Hematopoietic multipotent progenitor cell treated with erythropoietin and hydrocortisone succinate and interleukin-3 and kit ligand, for 15 days (in vitro differentiated cells): ENCODE measurements at places on chromosomes 5 and 9.

- no peak for DNase-seq
Observed at GRCh38 chr5:126015235-126016181, 407.7 kb upstream of the GRAMD2B start.

GRCh38 chr9:849431-849830, 7.9 kb downstream of the DMRT1 start:
- no peak for DNase-seq

DNA sequence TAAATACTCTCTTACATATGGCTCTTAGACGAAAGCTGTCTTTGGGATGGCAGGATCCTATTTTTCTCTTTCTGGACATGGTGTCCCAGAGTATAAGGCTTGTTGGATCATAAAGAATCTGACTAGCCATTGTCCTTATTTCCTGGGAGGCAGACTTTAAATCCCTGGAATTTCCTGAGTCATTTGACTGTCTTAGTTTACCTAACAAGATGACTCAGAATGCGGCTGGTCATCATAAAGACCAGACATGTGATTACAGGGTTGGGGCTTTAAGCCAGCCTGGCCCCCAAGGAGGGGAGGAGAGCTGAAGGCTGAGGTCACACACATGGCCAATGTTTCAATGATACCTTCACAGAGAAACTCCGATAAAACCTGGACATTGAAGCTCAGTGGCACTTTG, 37.2 kb downstream of the FAM240B start:
- DNase-seq, result no peak

DNA sequence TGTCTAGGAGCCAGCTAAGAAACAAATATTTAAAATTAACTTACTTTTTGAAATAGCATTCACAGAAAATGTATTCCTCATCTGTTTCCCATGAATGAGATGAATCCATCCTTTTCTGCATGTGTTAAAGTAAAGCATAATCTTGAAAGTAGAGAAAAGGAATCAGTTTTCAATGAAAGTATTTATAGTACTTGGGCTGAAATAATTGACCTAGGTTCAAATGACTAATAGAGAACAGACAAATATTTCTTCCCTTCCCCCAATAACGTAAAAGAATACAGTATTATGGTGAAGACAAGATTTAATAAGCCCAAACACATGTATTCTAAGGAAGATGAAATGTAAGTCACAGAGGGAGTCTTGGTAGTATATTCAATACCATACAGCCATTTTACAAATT, 403.5 kb downstream of the ZNF608 start:
- no peak for DNase-seq

DNA sequence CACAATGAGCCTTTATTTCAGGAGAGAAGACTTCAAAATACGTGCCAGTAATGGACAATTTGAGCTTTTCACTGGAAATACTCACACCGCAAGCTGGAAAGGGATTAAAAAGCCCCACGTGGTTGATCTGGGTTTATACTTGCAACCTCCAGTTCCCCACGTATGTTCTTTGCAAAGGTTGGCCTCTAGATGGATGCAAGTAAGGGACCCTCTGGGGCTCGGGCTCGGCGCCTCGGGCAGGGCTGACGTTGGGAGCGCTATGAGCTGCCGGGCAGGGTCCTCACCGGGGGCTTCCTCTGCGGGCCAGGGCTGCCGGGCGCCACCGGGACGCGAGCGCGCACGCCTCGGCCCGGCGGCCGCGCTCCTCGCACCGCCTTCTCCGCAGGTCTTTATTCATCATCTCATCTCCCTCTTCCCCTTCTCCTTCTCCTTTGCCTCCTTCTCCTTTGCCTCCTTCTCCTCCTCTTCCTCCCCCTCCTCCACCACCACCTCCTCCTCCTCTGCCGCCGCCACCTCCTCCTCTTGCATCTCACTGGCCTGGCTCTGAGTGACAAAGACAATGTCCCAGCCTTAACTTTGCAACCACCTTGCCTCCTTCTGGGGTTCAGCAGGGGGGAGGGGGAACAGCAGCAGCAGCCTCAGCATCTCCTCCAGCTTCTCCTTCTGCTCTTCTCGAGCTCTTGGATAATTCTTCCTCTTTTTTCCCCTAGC, 701 bp upstream of the ZNF462 start:
- no peak for DNase-seq

DNA sequence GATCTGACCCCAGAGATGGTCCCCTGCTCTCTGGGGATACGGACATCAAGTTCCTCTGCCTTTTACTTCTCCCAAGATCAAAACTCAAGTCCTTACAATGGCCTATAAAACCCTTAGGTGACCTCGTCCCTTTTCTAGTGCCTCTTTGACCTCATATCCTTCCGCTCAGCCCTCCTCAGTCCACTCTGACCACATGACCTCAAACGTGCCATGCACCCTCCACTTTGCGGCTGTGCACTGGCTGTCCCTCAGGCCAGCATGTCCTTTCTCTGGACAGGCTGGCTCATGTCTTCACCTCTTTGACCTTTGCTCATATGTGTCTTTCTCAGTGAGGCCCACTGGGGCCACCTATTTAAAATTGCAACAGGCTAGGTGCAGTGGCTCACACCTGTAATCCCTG, 14.7 kb downstream of the TRMO start:
- DNase-seq, result no peak

DNA sequence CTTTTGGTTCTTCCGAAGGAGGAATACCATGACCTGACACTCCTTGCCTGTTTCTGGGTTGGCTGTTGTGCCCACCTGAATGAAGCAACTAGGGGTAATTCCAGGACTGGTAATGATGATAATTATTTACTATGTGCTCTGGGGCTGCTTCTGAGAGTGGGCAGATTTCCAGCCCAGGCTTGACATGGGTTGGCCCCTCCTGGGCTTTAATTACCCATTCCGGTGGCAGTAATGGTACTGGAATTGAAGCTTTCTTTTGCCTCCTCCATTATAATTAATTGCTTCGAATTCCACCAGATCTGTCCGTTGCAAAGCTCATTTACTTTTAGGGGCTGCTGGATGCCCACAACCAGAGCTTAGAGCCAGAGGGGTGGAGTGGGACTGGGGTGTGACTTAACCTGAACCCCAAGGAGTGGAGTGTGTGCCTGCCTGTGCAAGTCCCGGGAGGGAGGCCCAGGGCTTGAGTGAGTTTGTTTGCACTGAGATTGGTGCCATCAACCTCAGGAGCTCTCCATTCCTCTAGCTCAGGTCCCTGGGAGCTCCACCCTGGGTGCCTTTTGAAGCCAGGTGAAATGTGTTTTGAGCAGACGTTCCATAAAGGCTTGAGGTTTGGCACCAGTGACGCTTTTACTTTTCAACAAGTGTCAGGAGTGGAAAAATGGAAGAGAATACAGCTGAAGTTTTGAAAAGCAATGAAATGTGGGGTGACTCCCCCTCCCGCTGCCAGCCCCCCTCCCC, 214.6 kb downstream of the PDZD2 start:
- DNase-seq, result no peak

GRCh38 chr9:124373851-124374250, 41.4 kb downstream of the PSMB7 start:
- DNase-seq, result no peak

DNA sequence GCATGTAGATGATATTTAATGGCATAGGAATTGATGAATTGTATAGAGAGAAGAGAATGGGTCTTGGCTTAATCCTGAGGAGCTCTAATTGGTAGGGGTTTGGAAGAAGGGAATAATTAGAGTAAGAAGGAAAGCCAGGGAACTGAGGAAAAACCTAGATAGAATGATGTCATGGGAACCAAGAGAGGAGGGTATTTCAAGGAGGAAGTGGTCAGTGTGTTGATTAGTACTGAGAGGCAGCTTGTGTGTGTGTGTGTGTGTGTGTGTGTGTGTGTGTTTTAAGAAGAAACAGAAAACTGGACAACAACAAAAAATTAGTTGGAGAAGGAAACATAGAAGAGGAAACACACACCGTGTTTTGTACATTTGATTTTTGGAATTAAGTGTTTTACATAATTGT, 42.8 kb downstream of the MAST4 start:
- no peak for DNase-seq

DNA sequence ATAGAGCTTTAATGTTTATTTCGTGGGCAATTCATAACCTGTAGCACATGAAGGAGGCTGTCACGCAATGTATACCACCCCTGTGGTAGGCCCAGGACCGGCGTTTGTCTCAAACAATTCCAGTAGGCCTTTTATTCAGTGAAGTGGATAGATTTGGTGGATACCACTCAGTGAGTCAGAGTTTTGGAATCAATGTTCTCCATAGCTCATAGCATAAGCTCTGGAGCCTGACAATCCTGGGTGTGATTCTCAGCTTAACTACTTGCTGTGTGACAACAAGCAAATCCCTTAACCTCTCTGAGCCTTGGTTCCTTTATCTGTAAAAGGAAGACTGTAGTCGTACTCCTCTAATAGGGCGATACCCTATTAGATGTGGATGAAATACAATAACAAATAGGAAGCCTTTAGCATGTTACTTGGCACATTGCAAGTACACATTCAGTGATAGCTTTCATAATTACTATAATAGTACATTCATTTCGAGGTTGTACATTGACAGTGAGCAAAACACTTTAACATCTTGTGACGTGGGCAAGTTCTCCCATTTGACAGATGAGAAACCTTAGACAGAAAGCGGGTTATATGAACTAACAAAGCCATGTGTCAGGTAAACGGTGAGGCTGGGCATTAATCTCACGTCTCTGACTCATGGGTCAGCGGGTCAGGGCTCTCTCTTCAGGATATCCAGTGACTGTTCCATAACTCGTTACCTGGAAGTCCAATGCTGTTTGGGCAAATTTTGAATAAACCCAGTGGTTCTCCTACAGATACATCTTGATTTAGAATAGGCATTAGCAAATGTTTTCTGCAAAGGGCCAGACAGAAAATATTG, 130.8 kb downstream of the C9orf152 start:
- DNase-seq, result no peak

GRCh38 chr9:89536600-89536999, 38.7 kb upstream of the SEMA4D start:
- DNase-seq, result no peak

DNA sequence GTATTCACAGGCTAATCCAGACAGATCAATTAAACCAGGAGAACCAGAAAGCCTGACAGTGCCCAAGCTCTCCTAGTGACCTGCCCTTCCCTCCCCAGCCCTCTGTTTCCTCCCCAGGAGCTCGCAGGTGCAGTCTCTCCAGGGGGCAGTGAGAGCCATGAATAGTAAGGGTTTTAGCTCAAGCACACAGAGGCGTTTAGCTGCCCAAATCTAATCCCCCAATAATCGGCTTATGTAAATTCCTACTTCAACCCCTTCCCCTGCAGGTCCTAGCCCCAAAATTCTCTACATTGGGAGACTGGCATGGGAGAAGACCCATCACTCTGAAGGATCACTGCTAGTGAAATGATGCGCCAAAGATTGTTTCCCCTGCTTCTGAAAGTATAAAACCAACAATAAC, 10.5 kb upstream of the TAL2 start:
- DNase-seq, result no peak

DNA sequence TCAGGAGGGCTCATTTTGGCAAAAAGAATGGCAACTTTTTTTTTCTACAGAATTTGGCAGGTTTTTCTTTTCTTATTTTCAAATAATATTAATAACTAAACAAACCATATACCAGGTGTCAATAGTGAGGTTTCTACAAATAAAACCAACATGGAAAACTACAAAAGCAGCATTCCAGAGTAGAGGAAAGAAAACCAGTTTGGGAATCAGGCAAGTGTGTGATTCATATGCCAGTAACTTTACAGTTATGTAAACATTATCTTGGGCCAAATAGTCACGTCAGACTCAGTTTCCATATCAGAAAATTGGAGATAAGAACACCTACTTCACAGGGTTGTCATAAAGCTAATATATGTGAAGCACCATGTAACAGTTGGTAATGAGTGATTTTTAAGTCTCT, 51.7 kb downstream of the FBXW11 start:
- no peak for DNase-seq

DNA sequence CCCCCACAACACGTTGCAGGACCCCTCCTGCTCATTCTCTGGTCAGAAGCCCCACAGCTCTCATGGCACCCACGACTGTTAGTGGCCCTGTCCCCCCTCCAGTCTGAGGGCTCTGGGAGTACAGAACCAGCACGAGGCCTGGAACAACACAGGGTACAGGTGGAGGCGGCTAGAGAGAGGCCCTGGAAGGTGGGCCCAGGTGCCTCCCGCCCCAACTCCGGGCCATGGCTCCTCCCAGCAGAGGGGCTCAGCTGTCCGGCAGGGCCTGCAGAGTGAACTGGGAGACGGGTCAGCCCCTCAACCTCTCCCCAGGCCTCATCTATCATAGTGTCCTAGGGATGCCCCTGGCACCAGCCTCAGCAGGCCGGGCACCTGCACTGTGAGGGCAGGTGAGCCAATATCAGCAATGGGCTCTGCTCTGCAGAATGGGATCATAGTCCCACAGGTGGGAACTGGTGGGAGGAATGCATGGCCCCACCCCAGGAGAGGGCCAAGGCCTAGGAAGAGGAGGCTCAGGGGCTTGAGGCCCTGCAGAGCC, 58.6 kb downstream of the BARX1 start:
- no peak for DNase-seq

DNA sequence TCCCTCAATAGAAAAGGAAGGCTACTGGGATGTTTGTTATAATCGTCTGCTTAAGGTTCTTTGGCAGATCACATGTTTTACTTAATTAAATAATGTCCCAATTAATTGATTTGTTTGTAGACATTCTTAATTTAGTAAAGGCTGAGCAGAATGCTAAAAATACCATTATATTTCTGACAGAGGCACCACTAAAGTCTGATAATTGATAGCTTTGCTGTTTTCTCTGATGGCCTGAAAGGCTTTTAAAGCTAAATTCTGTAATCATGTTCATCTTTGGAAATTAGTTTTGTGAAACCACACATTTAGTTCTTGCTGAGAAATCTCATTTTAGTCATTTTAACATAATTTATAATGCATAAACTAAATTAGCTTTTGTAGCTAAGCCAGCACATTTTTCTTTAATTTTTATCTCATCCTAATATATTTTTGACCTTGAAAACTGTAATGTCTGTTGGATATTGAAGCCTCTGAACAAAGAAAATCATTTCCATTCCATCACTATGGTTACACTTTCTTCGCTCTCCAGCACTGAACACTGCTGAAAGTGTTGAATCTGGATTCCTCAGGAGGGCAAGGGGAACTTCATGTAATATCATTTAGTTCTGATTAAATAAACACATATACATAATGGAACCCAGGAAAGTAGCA, 329.4 kb downstream of the ELAVL2 start:
- DNase-seq, result no peak

DNA sequence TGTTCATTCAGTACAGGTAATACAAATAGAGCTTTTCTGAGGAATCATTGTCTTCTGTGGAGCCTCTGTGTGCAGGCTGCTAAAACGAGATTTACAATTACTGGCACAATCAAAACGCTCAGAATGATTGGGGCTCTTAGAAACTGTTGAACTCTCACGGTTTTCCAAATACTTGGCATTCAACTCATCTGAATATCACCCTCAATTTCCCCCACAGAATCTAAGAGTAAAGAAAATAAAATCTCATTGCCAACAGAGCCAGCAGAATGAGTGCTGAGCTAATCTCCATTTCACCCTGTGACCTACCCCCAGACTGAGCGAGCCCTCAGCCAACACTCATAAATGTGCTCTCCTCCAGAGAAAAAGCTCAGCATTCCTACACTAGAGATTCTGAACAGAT, 35.3 kb upstream of the TMED7 start:
- DNase-seq, result no peak
